Naive B cell (primary cell): ENCODE measurements at places on chromosomes 6 and 20.

GRCh38 chr6:152979116-152979515 is 3.7 kb downstream of the FBXO5 start:
- no peak for DNase-seq

GRCh38 chr6:55277646-55278045 is 49.6 kb upstream of the GFRAL start:
- no peak for DNase-seq

- DNase-seq = no peak
Measured at GRCh38 chr20:59173938-59174491, 10.4 kb downstream of the ZNF831 start.

- DNase-seq = no peak
Measured at GRCh38 chr6:3457710-3458602, 1.1 kb upstream of the SLC22A23 start.

DNA sequence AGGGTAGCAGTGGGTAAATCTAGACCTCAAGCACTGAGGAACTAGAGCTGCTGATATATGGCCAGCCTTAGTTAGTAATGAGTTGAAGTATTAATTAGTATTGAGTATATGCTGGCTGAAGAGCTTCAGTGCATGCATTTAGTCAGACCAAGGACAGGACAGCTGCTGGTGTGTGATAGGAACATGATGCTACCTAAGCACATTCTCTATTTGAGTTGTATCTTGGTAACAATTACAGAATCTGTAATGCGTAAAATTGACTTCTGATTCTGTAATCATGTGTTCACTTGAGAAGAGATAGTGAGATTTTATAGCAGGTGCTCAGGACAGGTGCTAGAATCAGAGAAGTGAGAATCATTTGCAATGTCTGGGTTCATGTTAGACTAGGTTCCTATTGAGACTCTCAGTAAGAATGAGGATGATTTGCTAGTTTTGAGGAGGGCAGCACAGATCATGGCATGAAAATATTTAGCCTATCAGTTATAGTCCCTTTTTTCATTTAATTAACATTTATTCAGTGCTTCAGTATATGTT is 369.4 kb upstream of the HS3ST5 start:
- no peak for DNase-seq

DNA sequence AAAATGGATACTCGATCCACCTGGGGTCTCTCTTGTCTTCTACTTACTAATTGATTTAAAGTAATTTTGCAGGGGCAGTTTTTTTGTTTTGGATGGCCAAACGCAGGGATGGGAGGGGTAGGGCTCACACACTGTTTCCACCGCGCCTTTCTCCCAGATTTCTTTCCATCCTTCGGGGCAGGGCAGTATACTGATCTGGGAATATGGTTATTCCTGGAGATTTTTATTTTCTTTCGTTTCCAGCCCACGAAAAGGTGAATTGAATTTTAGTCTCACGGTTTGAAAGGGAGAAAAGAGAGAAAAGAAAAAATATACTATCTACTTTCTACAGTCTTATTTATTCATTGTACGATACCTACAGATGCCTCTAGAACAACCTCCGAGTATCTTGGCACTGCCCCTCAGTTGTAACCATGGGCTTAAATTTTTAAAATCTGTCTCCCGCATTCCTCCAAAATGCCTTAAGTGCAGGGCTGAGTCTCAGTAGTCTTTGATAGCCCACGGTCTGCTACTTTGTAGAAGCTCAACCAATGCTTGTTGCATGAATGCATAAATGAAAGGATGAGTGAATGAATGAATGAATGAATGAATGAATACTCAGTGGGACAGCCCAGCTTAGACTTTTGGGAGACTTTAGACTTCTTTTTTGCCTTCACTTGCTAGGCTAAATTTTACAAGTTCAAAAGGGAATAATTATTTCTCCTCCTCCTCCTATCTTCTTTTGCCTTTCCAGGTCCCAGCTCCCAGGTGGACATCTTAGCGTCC is 18.1 kb upstream of the TRIM27 start:
- DNase-seq = no peak

GRCh38 chr6:151911401-151911800 is 103.9 kb downstream of the ESR1 start:
- no peak for DNase-seq

DNA sequence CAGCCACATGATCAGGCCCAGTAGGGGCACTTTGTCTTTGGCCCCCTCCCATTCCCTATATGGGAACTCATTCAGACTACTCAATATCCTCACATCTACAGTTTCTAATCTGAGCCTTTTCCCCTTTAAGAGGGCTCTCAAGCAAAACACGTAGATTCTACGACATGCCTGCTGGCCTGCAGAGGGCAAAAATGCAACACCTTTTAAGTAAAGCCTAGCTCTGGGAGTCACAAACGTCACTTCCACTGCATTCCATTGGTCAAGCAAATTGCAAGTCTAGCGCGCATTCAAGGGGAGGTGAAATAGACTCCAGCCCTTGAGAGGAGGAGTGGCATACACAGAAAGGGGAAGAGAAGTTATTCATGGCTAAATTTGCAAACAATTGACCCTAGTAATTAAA is 70.6 kb downstream of the CDC40 start:
- DNase-seq = no peak

DNA sequence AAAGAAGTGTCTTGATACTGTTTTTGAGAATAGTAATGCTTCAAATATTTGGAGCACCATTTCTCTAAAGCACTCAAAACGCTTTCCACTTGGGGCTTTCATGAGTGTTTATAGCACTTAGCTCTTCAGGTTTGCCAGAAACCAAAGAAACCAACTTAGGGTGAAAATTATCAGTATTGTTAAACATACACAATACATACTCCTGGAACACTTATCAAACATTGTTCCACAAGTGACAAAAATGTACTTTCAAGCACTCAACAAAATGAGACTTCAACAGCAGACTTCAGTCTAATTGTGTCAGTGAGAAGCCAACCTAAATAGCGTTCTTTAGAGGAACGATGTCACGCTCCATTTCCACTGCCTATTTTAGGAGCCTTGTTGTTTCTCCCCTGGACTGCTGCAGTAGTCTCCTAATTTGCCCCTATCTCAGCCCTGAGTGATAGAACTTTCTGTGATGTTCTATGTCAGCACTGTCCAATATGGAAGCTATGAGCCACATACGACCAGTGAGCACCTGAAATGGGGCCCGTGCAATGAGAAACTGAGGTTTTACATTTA is 461.3 kb downstream of the KIF16B start:
- peak; percentile 25 for DNase-seq

DNA sequence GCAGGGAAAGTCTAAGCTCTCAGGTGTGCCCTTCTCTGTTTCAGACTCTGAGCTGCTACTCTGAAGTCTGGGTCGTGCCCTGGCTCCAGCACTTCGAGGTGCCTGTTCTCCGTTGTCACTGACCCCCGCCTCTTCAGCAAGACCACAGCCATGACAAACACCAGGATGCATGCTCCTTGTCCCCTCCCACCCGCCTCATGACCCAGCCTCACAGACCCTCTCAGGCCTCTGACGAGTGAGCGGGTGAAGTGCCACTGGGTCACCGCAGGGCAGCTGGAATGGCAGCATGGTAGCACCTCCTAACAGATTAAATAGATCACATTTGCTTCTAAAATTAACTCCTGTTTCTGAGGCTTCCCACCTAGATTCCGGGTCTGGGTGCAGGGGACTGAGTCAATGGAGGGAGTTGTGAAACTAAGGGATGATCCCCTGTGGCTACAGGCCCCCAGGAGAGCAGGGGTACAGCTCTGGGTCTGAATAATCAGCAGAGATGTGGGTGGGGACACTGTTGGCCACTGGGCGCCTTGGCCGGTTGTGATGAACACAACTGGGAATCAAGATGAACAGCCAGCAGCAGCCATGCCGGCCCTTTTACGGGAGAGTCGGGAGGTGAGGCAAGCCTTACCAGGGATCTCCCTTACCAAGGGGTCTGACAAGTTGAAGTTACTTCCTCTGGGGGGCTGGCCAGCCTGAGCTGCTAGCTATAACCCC is 10.7 kb downstream of the CST7 start:
- DNase-seq = no peak

- DNase-seq = no peak
Measured at GRCh38 chr20:37598100-37598543, 70.4 kb upstream of the BLCAP start.

GRCh38 chr6:103231181-103231580 is 1628.5 kb downstream of the HACE1 start:
- no peak for DNase-seq

DNA sequence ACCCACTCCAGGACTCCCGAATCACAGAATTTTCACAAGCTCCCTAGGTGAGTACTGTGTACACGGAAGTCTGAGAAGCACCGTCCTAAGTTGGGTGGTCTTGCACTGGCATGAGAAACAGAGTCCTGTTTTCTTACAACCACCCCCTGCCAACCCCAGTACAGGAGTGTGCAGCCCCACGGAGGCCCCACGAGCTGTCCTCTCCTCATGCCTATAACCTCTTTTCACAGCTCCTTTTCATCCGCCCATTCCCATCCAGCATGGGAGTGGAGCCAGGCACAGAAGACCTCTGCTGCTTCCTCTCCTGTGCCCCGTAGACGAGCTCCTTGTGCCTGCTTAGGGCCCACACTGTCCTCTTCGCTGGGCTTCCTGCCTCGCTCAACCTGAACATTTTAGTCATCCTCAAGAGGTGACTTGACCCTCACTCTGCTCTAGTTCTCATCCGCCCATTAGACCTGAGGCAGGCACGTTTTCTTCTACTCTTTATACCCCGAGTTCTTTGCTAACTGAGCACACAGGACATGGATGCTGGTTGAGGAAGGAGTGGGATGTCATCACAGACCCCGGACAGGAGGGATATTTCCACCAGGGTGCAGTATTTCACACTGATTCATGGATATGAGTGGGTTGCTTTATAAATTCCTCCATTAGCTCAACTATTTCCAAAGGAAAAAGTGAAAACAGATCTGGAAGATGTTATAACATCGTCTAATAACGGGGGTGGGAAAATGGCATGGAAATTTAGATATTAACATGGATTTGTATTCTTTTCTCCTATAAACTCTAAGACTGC is 160.5 kb downstream of the TTLL2 start:
- DNase-seq = no peak
